ENCODE measurements at places on chromosomes 12 and 14.

DNA sequence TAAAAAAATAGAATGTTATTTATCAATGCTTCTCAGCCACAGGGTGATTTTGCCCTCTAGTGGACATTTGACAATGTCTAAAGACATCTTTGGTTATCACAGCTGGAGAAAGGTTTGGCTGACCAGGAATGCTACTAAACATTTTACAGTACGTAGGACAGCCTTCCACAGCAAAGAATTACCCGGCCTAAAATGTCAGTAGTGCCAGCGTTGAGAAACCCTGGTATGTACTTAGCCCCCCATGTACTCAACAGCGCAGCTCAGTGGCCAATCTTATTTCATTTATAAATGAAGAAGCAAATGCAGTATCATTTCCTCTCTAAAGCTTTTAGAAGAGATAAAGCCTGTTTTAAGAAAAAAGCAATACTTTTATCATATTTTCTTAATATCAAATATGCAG, 5.8 kb downstream of the MARK3 start:
- DNase-seq = no peak

- DNase-seq = no peak
These were observed 10.8 kb downstream of the HIP1R start for GRCh38 chr12:122845865-122846621.

- no peak for DNase-seq
These were observed 70.9 kb upstream of the BCL11B start for GRCh38 chr14:99342906-99343305.

- no peak for DNase-seq
These were observed 6.8 kb upstream of the LEMD3 start for GRCh38 chr12:65162609-65163008.

DNA sequence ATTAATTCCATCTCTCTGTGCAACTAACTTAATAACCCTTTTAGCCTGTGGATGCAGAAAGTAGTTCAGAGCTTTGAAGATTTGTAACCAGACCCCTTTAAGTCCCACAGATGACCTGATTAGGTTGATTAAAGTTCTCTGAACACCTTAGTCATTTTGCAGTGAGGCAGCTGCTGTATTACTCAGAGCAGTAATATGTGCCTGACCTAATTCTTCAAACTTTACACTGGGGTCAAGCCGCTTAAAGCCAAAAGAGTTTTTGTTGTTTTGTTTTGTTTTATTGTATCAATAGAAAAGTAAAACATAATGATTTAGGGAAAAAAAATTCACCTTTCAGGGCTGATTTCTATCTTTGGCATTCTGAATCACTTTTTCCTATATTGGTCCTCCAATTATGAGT, 78.6 kb upstream of the PLEKHG7 start:
- no peak for DNase-seq

DNA sequence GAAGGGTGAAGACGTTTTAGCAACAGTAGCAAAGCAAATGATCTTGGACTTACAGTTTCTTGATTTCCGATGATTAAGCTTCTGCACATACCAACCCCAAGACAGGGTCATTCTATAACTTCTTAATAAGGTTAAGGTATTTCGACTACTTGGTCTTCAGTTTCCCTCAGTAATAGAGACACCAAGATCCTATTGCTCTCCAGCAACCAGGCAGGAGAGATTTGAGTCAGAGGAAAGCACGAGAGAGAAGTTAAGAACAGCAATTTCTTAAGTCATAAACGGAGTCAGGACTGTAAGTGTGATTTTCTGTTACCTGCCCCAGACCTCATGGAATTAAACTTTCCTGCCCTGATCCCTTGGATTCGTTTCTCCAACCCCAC, 215.6 kb downstream of the TTC8 start:
- DNase-seq = no peak

GRCh38 chr14:62451221-62451620, 594.0 kb downstream of the KCNH5 start:
- DNase-seq = no peak

DNA sequence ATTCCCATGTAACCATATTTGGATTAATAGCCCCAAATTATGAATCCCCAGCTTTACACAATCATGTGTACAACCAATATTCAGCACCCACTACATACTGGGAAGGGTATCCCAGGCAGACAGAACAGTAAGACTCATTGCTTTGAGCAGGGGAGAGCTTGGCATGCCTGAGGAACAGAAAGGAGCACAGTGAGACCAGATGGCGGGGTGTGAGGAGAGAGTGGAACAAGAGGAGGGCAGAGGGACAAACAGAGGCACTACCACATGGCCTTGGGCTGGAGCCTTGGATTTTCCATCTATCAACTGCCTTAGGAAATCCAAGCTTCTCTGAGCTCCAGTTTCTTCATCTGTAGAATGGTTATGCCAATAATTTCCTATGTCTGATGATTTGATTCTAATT, 3.8 kb downstream of the DGKA start:
- no peak for DNase-seq

DNA sequence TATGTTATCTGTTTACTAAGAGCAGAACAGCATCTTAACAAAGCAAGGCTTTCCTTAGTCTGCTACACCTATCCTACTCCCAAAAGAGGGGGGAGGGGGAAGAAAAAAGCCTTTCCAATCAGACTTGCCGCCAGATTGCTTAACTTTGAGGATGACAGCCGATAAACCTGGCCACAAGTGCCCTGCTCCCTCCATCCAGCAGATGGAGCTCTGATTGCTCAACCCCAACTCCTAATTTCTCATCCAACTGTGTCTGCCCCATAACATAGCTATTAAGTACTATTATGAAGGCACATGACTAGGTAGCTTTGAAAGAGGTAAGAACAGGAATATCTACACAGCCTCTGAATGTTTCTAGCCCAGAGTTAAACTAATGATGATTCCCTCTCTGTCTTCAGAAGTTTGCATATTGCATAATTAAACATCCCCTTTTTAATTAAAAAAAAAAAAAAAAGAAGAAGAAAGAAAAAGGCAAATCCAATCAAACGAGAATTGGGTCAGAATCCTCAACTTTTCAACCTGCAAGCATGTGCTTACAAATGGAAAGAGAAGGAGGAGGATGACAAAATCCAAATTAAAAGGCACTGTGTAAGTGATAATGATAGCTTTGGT, 247.4 kb downstream of the GALC start:
- no peak for DNase-seq

DNA sequence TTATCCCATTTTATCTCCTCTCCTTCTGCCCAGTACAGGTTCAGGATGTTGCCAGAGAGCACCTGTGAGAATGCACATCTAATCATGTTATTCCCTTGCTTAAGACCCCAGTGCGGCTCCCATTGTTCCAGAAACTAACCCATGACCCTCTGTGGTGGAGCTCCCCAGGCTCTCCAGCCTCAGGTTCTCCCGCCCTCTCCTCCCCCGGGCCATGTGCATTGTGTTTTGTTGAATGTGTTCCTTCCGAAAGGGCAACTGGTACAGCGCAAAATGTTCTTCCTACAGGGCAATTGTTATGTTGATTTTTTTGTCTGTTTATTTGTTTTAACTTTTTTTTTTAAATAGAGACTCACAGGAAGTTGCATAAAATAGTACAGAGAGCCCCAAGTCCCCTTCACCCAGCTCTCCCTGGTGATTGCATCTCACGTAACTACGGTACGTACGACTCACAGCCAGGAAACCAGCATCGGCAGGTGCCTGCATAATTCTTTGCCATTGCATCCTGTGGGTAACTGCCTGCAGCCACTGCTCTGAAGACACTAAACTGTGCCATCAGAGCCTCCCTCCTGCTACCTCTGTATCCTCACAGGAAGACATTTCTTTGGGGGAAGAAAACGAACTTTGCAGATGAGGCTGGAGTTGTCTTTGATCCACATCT, 31.2 kb downstream of the TMEM132C start:
- DNase-seq = no peak

- no peak for DNase-seq
These were observed 384.6 kb downstream of the APAF1 start for GRCh38 chr12:99029511-99030271.

- no peak for DNase-seq
These were observed 128.3 kb upstream of the FGD4 start for GRCh38 chr12:32270818-32271710.

GRCh38 chr14:105531894-105532623, 5.7 kb downstream of the TMEM121 start:
- no peak for DNase-seq

DNA sequence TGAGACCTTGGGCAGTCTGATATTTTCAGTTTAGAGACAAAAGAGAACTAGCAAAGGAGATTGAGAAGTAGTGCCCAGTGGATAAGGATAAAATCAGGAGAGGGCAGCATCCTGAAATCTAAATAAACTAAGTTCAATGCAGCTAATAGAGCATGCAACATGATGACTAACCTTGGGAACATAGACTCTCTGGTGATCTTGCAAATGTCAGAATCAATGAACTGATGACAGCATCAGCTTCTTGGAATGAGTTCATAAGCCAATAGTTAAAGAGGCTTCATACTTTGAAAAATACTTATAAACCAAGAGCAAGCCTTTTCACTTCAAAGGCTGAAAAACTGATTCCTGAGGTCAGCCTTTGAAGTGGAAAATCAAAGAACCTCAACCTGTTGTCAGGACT, 8.2 kb downstream of the TAS2R19 start:
- no peak for DNase-seq

- DNase-seq = no peak
These were observed 188.0 kb downstream of the FOXN3 start for GRCh38 chr14:89228921-89229639.

DNA sequence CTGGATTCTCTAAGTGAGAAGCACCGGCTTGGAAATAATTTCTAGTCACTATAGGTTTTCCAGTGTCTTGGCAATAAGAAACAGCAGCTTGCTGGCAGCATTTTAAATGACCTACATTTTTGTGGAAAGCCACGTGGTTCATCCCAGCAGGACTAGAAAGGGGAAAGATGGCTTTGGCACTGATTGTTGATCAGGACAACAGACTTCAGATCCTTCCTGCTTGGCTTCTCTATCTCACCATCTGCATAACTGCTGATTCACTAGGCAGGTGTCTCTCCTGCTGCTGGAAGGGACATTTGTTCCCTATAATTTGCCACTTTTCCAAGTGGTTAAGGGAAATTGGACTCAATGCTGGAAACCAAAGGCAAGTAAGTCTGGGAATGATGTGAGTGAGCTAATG, 131.0 kb downstream of the TTC8 start:
- DNase-seq = no peak

DNA sequence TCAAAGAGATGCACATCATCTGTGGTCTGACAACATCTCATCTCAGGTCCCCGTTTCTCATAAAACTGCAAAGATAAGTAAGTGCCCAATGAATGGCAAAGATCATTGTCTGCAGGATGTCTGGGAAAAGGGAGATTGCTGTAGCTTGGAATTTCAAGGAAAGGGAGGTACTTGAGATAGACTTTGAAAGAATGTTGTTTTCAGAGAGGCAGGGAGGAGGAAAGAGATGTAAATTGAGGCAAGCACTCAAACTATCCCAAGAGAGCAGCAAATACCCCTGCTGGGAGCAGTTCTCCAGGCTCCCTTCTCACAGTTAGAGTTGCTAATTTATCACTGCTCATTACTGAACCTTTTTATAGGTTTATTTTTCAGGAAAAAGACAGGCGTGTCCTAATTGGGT, 107.1 kb downstream of the MYRFL start:
- no peak for DNase-seq

GRCh38 chr14:54169254-54169924, 212.8 kb upstream of the BMP4 start:
- no peak for DNase-seq

DNA sequence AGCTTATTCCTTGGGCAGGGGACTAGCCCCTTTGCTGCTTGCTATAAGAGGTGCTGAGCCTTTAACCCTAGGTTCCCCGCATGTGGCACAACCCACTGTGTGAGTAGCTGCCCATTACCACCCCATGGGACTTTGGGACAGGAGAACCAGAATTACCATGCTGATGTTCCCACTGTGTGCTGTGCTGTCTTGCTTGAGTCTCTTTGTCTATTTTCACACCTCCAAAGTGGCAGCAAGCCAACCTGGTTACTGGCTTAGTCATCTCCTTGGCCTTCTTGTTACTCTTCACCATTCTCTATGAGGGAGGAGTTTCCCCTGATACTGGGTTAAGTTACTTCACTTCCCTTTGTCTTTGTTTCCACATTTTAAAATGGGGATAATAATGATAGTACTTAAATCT, 73.4 kb upstream of the ETV6 start:
- DNase-seq = no peak

GRCh38 chr14:94793901-94794300, 24.0 kb upstream of the GSC start:
- DNase-seq = no peak

DNA sequence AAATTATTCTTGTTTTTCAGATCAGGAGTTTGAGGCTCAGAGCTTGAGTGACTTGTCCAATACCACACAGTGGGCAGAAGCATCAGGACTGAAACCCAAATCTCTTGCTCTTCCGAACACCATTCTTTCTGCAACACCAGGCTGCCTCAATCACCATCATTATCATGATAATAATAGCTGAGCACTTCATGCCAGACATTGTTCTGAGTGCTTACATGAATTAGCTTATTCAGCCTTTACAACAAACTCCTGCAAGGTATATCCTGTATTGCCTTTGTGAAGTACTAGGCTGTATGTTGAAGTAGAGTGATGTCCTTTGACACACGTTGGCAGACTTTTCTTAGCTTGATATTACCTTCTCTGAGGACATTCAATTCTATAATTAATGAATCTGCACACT, 257.4 kb upstream of the ATP2B1 start:
- DNase-seq = no peak

Data from left renal pelvis (tissue), 4 donors.